NCI-H2029 (cell line): ENCODE measurements at places on chromosomes 11 and 22.

DNA sequence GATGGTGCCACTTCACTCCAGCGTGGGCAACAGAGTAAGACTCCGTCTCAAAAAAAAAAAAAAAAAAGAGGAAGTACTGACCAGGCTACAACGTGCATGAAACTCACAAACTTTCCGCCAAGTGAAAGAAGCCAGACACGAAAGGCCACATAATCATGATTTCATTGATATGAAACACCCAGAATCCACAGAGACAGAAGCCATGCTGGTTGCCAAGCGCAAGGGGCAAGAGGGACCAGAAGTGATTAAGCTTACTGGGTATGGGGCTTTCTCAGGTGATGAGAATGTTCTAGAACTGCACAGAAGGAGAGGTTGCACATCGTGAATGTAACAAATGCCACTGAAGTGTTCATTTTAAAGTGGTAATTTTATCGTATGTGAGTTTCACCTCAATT is 60.9 kb downstream of the CELSR1 start:
- DNase-seq = no peak

- no peak for DNase-seq
These were observed 35.6 kb upstream of the ADORA2A start for GRCh38 chr22:24391836-24392217.

DNA sequence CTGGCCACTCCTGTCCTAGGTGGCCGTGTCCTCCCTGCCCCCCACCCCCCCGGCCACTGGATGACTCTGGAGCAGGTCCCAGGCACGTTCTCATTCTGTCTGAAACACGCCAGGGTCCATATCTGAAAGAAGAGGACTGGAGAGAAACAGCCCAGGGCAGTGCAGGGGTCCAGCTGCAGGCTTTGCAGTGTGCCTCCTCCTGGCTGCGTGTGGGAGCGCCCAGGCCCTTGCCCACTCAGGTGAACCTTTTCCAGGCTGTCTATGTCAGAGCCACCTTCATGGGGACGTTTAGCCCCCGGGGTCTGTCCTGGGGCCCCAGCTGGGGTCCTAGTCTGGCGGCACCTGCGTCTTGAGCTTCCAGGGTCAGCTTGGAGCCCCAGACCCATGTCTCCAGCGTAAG is 15.6 kb downstream of the GRAMD4 start:
- DNase-seq = no peak

DNA sequence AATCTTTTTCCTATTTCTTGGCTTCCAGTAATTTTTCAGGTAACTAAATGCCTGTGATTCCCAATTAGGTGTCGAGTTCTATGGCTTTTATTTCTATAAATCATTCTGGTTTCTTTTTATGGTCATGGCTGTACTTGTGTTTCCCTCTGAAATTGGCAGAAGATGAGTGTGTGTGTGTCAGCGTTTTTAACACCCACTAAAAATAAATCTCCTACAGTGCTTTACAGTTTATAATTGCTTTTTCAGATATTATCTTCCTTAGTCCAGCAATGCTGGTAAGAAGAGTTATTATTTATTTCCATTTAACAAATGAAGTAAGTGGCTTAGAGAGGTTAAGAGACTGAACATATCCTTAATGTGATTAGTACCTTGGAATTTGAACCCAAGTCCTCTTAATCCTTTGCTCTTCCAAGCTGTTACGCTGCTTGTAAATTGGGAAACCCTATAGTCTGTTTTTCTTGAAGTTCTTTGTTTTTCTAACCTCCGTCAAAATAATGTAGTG is 125.2 kb downstream of the TEAD1 start:
- DNase-seq = peak; percentile 23

DNA sequence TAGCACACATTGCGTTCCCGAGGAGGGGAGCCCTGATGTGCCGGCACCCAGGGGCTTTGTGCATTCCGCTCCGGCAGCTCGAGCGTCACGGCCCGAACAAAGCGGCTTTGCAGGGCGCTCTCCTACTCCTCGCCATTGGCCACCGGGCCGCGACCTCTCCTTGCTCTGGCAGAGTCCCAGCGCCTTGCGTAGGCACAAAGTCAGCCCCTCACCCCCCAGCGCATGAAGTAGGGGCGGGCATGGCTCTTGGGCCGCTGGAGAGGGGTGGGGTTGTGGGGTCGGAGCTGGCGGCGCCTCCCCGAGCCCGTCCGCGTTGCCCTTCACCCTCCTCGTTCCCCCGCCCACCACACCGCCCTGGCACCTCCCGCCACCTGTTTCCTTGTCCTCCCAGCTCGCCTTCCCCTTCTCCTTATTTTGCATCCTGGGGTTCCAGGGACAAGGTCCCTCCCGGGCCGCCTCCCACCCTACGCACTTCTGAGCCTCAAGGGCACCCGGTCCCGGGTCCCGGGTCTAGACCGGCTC is 753 bp upstream of the PPARA start:
- no peak for DNase-seq

GRCh38 chr22:37894939-37895670 is 11.0 kb upstream of the MICALL1 start:
- DNase-seq = no peak

DNA sequence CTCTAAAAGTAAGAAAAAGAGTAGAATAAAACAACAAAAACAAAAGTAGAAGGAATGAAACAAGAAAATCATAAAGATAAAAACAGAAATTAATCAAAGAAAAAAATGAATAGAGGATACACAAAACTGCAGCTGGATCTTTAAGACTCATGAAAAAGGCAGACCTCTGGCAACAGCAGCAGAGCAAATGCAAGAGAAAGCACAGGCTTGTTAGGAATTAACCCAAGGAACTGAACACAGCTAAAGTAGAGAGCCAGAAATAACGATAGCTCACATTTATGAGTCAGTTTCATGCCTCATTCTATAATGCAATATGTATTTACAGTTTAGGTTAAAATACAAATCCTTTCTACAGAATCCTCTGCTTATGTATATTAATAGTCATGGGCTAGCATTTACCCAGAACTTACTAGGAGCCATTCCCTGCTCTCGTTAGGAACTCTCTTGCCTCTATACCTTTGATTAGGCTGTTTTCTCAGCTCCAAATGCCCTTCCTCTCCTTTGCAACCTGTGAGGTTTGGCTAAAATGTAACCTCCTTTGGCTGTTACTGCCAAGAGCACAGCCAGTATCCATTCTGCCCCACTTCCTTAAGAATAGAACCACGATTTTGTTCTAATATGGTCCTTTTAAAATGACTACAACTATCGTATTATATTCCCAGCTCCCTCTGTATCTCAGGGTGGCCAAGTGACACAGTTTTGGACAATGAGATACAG is 38.3 kb upstream of the NFAM1 start:
- DNase-seq = no peak

DNA sequence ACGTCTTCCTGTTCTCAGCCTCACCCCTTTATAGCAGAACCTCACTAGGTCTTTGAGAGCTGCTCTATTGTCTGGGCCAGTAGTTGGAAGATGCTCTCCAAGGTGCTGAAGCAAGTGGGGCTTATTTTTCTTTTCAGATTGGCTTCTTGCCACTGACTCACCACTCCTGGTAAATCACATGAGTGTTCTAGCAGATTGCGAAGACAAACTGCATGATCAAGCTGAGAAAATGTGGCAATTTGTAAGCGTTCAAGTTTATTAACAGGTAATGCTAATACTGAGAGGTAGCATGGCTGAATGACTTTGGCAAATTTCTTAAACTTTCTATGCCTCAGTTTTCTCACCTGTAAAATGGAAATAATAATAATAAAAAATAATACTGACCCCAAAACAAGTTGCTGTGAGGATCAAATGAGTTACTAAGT is 59.2 kb downstream of the CACNG2 start:
- DNase-seq = no peak

DNA sequence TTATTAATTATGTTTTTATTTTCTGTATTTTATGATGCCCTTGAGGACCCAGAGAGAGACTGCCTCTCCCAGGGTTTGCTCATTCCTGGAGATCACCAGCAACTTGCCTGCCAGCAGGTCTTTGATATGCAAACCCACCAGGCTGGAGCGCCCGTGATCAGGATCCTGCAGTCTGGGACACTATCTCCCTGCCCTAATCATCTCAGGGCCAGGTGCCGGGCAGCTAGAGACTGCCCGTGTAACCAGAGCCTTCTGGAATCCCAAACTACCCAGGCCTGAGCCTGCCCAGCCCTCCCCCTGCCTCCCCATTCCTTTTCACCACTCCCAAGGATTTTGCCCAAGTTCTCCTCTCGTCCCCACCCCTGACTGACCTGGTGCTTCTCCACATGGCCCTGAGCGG is 52.2 kb upstream of the B3GAT1 start:
- DNase-seq = no peak
